Vagina (tissue), 2 donors: ENCODE measurements at places on chromosomes 1 and 21.
A peak's percentile ranks its signal among the peaks of the same experiment; 100 is the strongest.

DNA sequence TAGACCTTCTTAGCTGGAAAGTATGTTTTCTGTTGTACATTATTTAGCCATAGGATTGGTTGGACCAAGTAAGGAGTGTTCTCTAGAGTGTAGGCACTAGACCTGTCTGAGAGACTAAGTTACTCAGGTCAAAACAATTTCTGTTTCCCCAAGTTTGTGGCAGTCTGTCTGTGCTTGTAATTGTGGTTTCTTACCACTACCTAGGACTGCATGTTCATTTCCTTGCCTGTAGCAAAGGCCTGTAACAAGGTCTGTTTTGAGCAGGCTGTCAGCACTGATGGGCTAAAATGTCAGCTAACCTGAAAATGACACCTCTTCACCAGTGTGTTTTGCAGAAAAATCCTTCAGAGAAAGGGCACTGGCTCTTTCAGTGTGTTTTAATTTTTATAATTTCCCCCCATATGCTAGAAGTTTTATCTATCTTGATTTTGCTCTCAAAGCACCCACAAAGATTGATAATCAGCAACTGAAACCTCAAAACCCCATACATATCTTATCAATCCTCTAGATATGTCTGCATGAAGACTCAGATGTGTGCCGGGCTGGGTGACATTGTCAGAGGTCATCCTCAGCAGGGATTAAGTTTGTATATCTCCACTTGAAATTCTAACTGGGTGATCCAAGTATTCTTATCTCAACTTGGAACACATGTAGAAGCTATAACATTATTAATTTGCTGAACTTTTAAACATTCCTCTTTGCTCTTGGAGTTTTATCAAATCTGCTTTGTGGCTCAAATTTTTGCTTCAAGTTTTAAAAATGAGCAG, 50.7 kb upstream of the ST6GALNAC3 start:
- DNase-seq, result no peak

DNA sequence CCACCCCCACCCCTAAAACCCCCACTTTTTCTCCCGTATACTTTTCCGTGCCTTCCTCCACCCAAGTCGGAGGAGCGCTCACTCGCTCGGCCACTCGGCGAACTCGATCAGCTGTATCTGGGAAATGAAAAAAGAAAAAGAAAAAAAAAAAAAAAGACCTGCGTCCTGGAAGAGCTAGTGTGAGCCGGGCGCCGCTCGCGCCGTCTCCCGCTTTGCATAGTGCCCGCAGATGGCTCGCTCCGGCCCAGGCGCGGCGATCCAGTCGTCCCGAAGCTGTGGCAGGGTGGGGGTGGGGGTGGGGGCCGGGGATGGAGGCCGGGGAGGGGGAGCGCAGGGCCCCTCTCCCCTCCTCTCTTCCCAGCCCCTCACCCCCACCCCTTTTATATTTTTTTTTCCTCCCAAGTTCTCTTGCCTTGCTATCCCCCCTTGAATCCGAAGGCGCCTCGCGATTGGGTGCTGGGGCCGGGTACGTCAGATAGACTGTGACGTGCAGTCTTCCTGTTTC, 299 bp upstream of the PROX1 start:
- no peak for DNase-seq

DNA sequence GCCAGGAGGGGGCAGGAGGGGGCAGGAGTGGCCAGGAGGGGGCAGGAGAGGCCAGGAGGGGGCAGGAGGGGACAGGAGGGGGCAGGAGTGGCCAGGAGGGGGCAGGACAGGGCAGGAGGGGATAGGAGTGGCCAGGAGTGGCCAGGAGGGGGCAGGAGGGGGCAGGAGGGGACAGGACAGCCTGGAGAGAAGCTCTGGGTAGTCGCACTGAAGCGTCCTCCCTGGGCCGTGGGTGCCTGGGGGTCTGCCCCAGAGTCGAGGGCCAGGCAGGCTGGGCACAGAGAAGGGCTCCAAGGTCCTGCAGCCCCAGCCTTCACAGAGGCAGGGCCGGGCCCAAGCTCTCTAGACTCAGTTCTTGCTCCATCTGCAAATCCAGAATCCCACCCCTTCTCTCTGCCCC, 22.9 kb downstream of the MEGF6 start:
- no peak for DNase-seq

DNA sequence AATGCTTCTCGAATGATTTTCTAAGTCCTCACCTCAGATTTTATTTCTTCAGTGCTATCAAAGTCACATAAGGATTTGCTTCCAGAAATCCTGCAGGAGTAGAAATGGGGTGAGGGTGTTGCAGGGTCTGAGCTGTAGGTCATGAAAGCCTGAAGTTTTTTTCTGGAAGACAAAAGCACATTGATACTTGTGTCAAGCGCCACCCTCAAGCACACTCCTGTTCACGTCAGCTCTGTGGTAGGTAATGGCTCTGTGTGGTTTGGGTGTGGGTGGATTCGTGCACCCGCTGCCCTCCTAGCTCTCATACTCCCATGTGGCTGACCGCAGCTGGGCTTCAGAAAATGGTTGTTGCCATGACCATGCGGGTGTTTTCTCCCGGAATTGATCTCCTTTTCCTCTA, 39.9 kb downstream of the AKNAD1 start:
- DNase-seq, result no peak

- DNase-seq, result no peak
Measured at GRCh38 chr1:232917053-232917452, 33.4 kb upstream of the NTPCR start.

DNA sequence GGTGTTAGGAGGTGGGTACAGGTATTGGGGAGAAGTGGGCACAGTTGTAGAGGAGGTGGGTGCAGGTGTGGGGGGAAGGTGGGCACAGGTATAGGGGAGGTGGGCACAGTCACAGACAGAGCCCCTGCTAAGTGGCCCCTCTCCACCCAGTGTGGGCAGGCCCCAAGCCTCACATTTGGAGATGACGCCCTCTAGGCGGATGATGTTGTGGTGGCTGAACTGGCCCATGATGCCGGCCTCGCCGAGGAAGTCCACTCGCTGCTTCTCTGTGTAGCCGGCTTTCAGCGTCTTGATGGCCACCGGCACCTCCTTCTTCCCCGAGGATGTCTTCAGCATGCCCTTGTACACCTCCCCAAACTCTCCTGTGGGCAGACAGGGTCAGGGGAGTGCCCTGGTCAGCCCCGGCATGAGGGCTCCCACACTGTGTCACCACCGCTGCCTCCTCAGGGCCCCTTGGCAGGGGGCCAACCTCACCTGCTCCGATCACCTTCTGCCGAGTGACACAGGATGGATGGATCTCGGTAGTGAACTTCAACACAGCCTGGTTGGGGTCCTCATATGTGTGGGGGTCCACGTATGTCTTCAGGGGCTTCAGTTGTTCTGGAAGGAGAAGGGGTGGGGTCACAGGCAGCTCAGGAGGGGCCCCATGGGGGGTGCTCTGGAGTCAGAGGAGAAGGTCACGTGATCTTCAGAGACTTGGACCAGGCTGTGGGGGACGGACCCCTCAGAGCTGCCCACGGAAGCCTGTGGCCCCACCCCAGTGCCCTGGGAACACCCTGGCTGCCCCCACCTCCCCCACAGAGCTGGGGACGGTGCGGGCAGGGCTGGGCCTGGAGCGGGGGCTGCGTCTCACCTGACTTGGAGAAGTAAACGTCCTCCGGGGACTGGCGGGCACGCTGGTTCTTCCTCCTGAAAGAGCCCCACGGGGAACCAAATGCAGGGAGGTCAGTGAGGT, 22.6 kb downstream of the EPHA2 start:
- DNase-seq, result no peak

GRCh38 chr1:43274125-43274803, 4.5 kb downstream of the TMEM125 start:
- DNase-seq, result no peak

- no peak for DNase-seq
Measured at GRCh38 chr21:35381743-35382310, 332.7 kb upstream of the RUNX1 start.

- DNase-seq, result no peak
Measured at GRCh38 chr1:206685769-206686477, 1.2 kb downstream of the MAPKAPK2 start.

DNA sequence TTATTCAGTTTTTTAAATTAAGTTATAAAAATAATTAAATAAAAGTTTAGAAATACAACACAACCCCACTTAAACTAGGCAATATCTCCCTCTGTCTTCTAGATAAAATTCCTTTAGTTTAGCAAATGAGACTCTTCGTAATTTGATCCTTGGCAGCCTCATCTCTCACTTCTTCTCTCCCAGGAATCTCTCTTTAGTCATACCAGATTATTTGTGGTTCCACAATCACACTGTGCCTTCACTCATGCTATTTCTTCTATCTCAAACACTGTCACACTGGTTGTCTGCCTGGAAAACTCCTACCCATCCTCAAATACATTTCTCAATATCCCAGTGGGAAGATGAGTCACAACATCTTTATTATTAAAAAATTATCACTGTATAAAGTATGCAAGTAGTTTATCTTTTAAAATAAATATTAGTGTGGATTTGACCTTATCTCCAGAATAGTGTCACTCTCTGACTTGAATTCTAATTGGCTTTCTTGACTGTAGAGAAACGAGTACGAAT, 195.5 kb downstream of the KCNH1 start:
- no peak for DNase-seq

DNA sequence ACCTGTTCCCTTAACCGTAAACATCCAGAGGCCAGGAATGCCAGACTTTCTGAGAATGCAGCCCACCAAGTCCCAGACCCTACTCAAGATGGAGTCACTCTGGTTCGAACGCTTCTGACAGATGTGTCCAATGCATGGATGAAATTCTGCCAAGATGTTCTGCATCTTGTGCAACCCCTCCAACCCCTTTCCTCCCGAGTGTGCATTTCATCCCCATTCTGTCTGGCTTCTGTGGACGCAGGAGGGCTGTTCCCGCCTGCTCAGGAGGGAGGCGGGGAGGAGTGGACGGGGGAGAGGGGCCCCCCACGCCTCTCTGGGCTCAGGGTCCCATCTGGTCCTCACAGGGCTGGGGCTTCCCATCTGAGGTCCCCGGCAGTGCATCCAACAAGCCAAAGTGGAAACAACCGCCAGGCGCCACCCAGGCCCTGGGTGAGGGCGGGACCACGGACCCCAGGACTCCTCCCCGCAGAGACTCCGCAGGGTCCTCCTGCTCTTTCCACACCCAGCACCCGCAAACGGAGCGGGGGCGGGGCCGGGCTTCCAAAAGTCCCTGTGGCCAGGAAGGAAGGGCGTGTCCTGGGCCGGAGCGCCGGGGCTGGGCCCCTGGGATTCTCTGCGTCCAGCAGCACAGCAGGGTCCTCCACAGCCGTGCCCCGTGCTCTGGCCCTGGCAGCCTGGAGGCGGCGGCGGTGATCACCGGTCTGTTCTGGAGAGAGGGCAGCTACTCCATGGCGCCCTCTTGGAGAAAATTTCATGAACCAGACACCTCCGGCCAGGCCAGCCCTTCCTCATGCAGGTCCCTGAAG, 27.8 kb upstream of the SUMO3 start:
- no peak for DNase-seq

DNA sequence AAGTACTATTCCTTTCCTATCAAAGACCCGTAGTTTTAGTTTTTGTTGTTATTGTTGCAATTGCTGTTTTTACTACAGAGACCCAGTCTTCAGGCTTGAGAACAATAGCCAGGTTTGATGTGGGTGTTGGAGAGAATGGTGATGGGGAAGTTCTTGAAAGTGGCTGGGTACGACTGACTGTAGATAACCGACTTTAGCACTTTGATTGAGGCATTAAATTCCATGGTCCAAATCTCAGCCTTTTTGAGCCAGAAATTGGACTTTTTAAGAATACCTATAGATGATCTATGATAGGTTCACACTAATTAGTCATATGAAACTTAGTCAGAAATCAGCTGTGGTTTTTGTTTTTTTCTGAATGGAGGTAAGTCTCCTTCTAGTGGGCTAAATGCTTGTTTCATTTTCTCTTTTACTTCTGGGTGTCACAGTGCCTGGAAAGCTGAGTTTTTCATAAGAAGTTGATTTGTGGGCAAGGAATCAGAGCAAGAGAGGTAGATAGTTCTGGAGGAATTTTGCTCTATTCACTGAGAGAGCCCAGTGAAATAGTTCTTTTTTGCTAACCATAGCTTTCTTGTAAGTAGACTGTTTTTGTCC, 2.8 kb downstream of the PPIH start:
- DNase-seq, result no peak

DNA sequence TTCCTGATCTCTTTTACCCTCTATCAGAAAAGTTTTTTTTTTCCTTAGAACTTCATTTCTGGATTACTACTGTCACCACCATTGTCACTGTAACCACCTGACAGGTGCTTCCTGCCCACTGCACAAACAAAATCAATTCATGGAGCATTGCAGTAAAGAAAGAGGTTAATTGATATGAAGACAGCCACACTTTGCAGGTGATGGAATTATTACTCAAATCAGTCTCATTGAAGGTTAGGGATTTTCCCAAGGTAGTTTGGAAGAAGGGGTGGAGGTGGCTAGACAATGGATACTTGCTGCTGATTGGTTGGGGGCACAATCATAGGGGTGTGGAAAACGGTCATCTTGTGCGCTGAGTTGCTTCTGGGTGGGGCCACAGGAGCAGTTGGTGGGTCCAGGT, 230.8 kb upstream of the CACYBP start:
- DNase-seq, result no peak

DNA sequence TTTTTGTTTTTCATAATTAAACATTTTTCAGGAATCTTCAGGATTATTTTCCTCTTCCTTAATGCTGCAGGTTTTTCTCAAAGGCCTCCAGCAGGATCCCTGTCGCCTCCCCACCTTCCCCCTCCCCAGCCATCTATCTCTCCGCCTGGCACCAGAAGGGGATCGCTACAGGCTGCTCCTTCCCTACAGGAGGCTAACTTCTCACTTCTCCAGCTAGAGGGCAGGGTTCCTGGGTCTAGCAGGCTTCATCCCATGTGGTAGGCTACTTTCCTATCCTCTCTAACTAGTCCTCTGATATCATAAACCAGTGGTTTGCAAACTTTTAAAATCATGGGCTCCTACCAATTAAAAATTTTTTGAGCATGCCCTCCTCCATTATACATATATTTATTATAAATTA, 104.1 kb downstream of the KCNN3 start:
- DNase-seq, result no peak

DNA sequence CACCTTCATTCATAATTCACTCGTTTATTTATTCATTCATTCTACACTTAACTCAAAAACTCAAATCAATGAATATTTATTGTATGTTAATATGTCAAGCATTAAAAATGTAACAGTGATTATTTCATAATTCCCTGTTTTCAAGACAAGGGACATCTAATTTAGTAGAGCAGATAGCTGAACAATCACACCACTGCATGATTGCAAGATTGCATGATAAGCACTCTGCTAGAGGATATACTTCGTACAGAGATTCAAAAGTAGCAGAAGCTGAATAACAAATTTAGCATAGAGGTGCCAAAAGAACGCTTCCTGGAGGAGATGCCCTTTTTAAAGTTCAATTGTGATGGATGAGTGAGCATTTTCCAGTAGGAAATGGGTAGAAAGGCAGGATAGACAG, 190.6 kb upstream of the BEND5 start:
- no peak for DNase-seq

GRCh38 chr1:24868016-24868875, 61.8 kb downstream of the RUNX3 start:
- peak; percentile 84 for DNase-seq

DNA sequence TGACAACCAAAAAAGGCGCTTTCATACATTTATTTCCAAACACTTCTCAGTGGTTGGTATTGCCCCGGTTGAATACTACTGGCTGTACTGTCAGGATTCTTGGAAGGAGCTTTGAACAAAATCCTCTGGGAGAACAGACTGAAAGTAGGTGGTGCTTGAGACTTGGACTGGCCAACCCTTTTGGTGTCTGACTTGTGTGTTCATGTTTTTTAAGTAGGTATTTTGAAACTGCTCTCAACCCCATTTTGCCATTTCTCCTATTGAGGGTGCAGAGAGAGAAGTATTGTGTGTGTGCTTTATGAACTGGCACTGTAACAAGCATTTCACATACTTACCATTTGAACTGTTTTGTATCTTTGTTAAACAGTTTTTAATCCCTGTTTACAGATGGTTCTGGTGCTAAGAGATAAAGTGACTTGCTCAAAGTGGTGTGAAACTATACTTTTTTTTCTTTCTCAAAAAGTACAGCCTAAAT, 21.2 kb downstream of the ARID1A start:
- no peak for DNase-seq
